ENCODE measurements at places on chromosomes 11 and 22.

DNA sequence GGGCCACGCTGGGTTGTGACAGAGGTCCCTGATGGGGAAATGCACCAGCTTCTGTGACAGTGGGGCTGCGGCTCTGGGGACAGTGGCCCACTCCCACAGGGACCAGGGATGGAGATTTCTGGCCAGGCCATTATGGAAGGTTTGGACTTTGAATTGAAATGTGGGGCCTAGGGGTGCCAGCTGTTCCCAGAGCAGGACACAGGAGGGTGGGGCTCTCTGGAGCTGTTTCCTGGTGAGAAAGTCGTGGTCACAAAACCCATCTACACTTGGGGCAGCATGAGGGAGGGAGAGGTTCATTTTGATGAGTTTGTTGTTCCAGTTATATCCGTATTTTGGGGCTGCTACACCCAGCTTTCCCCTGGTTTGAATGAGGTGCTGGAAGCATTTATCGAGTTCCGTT lies 52.2 kb downstream of the LRP5 start:
- DNase-seq: no peak

DNA sequence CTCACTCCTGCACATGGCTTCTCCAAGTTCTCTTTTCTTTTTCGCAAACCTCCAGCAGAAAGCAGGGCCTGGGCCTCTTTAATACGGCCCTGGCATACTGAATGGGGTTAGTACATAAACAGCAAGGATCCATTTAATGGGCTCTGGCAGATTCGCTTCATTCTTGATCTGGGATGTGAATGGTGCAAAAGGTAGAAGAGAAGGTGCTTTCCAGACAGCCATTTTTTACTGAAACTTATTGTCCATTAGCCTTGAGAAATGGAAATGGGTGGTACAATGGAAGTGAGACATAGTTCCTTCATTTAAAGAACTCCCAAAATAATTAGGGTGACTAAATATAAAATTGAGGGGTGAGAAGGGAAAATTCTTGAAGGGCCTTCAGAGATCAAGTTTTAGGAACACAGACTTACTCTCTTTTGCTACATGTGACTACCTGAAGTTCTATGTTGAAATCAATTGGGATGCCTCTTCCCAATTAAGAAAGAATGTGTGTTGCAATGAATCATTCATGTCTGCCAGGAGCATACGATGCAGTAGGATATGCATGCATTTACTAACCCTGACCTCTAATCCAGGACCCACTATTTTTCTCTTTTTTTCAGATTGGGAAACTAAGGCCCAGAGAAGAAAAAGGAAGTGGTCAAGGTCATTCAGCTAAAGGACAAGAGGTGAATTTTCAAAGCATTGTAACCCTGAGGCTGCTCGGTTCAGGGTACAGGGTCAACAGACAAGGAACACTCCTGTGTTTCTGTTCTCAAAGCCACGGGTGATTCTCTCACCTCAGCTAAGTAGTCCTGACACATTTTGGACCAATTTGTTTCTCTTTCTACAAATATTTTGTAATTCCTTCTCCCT lies 144.1 kb downstream of the BBOX1 start:
- no peak for DNase-seq

DNA sequence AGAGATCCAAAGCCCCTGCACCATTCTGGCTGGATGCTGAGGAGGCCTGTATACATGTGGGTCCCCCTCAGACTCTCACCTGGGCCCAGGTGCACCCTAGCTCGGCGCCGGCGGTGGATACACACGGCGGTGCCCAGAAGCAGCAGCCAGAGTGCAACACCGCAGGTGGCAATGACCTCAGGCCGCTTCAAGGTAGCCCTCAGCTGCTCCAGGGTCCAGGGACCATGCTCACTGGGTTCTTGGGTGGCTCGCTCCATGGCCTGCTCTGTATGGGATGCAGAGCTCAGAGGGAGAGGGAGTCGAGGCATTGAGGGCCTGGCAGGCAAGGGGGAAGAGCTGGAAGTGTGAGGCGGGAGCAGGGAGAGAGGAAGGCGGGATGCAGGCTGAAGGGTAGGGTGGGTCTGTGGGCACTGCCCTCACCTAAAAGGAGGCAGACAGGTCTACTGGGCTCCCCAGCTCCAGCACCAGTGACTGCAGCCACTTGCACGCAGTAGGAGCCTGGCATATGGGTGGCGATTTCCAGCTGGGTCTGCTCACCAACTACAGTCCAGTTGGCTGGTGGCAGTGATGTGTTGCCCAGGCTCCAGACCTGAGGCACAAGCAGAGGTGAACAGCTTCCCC lies 3.8 kb downstream of the ROBO4 start:
- DNase-seq: no peak

- DNase-seq: no peak
Observed at GRCh38 chr22:29945435-29945834, 62.5 kb downstream of the MTMR3 start.

GRCh38 chr11:15927864-15928217 lies 428.5 kb downstream of the SOX6 start:
- no peak for DNase-seq

DNA sequence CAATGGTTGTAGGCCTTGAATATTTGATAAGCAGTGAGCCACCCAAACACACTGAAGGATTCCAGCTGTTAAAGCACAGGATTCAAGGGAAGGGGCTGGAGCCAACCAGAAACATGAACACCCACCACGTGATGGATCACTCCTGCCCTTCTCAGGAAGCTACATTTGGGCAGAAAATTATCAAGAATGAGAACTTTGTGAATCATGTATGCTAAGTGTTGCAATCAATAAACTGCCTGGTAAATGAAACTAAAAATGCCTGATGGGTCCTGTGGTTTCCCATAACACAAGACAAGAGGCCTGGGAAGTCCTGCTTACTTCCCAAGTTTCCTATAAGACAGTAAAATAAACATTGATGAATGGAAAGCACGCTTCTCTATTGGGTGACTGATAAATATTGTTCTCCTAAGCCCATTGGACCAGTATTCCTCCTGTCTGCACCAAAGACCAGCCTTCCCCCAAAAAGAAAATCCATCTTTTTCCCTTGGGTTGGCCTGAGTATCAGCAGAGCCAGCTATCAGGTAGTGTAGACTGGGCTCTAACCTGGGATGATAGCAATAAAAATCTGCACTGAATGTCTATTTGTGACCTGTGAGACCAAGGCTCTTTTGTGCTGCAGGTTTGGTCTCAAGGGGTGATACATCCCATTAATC lies 98.4 kb downstream of the CCDC83 start:
- DNase-seq: peak; percentile 29

DNA sequence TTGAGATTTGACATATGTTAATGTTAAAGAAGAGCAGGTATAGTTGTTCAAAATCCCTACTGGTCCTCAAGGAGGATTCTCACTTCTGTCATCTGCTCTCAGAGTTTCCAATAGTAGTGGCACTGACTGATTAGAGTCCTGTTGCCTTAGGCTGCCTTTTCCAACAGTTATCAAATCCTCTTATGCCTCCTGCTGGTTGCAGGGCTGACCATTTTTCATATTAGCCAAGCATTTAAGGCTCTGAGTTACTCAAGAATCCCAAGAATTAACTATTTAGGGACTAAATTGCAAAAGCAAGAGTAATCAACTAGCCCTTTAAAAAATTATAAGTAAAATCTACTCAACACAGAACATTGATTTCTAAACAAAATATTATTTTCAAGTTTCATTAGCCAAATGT lies 212.0 kb upstream of the CHORDC1 start:
- DNase-seq: peak; percentile 36

DNA sequence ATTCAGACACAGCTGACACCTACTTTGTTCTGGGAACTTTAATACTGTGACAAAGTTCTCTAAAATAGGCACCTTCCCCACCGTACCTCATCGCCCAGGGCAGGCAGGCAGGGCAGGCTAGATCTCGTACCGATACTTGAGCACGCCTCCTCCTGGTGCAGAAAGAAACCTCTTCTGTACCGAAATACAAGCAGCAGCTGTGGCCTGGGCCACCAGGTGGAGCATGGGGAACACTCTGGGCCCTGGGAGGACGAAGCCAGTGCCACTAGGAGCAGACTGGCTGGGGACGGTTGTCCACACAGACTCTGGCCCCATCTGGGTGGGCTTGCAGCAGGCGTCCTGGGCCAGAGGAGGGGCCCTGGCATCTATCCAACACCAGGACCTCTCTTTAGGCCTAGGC lies 12.8 kb downstream of the PMM1 start:
- DNase-seq: peak; percentile 54

- no peak for DNase-seq
Observed at GRCh38 chr11:115716601-115717529, 212.7 kb upstream of the CADM1 start.

GRCh38 chr11:77879218-77879617 lies 58.3 kb downstream of the AAMDC start:
- DNase-seq: no peak

DNA sequence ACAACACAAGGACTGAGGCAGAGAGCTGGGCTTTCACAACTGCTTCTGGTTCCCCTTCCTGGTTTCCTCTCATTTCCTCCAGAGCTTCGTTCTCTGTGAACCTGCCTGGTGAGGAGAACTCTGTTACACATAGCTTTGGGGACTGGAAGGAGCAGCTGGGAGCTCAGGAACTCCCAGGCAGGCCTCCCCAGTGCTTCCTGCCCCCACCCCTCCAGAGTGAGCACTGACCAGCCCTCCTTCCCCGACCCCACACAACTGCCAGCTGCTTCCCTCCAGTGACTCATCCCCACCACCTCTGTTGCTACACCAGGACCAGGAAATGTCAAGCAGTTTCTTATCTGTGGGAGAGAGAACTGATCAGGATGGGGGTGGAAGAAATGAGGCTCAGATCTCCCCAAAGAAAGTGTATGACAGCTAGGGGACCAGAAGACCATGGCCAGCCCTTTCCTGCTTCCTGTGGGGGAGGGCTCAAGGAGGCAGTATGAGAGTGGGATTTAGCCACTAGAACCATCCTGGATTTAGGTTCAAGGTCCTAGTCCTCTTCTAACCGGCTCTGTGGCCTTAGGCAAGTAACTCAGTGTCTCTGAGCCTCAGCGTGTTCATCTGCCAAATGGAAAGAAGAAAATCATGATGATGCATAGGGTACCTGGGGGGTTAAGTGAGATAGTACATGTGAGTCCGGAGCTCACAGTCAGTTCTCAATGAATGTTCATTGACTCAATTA lies 4.5 kb upstream of the TP53I11 start:
- DNase-seq: peak; percentile 91

- DNase-seq: no peak
Observed at GRCh38 chr11:23932485-23932898, 564.4 kb upstream of the LUZP2 start.

Measured in inflammatory macrophage (primary cell).